ENCODE measurements at places on chromosomes 11 and 22.

DNA sequence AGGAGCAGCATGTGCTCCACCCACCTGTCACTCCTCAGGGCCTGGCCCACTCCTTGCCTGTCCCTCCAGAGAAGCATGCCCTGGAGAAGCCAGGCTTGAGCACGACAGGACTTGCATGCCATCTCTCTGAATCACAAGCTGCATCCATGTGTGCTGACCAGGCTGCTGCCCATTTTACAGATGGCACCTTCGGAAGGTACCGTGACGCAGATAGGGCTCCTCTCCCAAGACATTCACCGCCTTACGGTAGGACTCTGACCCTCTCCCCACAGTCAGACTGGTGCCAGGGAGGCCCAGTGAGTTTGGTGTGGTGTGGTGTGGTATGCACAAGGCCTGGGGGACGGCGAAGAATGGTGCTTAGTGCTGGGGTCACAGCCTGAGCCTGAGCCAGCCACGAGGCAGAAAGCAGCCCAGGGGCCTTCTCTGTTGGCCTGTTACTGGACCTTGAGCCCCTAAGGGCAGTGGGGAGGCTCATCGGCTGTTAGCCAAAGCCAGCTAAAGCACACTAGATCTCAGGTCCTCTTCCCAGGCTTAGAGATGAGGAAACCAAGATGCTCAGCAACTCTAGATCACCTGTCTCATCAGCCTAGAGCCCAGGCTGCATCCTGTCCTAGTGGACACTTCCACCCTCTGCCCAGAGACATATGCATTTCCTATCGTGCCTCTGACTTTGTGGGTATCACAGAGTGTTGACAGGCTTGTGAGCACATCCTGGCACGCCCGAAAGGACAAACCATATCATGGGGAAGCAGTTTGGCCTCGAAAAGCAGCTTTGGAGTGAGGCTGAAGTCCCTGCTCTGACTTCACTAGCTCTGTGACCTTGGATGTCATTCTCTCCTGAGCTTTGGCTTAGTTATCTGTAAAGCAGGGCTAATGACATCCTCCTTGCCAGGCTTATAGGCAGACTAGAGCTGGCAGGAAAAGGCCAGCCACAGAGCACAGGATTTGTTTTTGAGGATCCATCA, 17.8 kb downstream of the CYB5R2 start:
- no peak for DNase-seq

DNA sequence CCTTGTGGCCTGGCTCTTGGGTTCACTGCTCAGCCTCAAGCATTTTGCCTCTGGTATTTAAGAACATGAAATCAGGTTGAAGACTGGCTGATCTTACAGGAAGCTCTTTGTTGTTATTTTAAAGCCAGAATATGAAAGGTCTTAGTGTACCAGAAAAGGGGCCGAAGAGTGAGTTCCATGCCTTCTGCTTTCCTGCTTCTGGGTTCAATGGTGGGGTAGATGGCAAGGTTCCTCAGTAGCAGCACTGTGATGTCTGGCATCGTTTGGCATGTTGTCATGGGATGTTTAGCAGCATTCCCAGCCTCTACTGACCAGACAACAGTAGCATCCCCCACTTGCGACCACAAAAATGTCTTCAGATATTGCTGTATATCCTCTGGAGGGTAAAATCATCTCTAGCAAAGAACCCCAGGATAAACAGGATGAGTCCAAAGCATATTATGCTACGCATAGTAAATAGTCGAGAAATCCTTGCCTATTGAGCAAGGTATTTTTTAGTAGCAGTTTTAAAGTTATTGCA, 2.4 kb downstream of the VPS26B start:
- no peak for DNase-seq

- DNase-seq: no peak
Measured at GRCh38 chr11:19628018-19628417, 84.6 kb upstream of the NAV2 start.

GRCh38 chr11:76524919-76525318, 80.1 kb downstream of the EMSY start:
- no peak for DNase-seq

DNA sequence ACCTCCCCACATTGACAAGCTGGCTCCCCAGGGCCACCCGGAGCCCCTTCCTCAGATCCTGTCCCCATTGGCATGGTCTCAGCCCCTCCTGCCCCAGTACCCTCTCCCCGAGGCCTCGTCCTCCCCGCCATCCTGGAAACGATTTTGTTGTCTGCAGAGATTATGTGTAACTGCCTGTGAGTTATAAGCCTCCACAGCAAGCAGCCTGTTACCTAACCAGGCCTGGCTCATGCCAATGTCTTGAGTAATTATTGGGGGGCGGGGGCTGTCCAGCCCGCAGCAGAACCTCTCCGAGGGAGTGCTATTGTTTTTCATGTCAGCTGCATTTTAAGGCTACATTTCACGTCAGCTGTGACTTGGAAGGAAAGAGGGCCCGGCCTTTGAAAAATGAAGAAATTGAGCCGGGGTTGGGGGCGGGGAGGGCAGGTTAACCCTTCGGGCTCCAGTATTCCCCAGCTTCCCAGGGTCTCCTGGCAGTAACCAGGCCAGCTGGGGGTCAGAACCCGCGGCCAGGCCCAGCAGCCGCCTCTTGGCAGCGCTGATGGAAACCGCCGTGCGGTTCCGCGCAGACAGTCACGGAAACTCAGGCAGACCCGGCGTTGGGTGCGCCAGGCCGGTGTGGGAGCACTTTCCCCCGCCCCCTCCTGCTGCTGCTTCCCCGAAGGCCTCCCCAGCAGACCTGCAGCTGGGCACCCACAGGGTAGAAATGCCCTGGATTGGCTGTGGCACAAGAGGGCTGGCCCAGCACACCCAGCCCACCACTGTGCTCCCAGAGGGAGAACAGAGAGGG, 59.5 kb downstream of the CDKN1C start:
- no peak for DNase-seq

DNA sequence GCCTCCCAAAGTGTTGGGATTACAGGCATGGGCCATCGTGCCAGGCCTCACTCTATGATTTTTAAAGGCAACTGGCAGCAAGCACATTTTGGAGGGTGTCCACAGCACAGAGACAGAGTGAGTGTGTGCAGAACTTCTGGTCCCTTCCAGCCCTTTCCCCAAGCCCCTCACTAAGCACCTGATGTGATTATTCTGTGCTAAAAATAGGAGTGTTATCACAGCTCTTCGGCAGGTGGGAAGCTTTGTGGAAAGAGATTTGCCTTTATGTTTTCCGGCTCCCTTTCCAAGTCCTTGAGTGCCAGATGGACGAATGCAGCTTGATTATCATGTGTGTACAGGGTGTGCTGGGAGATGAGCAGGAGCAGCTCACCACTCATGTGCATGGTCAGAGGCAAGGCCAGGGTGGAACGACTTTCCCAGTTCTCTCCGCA, 310.8 kb downstream of the DDX10 start:
- no peak for DNase-seq

GRCh38 chr11:62452261-62452660, 33.4 kb downstream of the SCGB1A1 start:
- DNase-seq: no peak

- DNase-seq: no peak
Measured at GRCh38 chr11:92449780-92450179, 225.2 kb downstream of the FAT3 start.

Measured in GDM1 (cell line).